ENCODE measurements at places on chromosomes 16 and 17.

GRCh38 chr17:44082256-44082927 is 11.9 kb downstream of the G6PC3 start:
- DNase-seq: no peak

DNA sequence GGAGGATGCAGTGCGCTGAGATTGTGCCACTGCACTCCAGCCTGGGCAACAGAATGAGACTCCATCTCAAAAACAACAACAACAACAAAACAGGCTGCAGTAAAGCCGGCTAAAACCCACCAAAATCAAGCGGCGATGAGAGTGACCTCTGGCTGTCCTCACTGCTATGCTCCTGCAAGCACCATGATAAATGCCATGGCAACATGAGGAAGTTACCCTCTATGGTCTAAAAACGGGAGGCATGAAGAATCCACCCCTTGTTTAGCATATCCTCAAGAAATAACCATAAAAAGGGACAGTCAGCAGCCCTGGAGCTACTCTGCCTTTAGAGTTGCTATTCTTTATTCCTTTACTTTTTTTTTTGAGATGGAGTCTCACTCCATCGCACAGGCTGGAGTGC is 8.4 kb upstream of the LGALS3BP start:
- DNase-seq: no peak

- no peak for DNase-seq
Observed at GRCh38 chr16:81718637-81719036, 60.5 kb upstream of the PLCG2 start.

GRCh38 chr16:14139872-14140271 is 68.8 kb downstream of the MRTFB start:
- DNase-seq: no peak

GRCh38 chr17:145671-146541 is 8.5 kb downstream of the SCGB1C2 start:
- peak; percentile 65 for DNase-seq

DNA sequence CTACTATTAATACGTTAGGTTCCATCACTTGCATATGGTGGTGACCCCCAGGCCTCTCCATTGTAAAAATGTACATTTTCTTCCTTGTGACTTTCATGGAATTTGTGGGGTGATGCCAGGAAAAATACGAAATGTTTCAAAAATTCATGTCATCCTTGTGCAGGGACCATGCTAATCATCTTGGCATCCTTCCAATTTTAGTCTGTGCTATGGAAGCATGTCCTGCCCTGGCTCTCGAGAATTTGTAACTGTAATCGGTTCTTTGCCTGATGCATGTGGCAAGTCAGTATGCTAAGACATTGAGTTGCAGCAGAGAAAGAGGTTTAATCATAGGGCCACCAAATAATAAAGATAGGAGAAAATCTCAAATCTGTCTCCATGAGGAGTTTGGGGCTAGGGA is 14.3 kb upstream of the GINS3 start:
- no peak for DNase-seq

- no peak for DNase-seq
Observed at GRCh38 chr16:35187665-35188225, 1728.3 kb downstream of the TP53TG3F start.

DNA sequence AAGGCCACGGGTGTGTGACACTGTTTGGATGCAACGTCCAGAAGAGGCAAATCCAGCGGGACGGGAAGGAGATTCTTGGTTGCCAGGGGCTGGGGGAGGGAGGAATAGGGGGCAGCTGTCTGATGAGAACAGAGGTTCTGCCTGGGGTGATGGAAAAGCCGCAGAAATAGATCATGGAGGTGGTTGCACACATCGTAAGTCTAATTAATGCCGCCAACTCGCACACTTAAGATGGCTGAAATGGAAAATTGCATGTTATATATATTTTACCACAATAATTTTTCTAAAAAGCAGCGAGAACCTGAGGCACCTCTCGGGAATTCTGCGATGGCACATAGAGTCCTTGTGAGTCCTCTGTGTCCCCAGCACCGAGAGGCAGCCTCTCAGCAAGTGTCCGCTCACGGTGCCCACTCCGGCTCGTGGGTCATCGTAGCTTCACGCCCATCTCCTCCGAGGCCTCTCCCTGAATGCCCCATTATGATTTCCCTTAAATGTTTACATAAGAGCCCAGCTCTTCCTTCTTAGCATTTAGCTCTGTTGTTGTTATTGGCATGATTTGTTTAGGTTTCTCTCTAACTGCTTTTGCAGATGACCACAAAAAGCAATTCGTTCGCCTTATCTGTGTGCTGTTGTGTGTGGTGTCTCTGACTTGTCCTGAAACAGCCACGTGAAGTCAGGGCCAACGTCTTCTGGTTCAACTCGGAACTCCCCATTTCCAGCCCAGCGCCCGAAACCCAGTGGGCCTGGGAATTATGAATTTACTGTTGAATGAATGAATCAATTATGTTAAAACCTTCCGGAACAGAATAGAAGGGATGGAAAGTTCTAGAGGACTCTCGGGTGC is 7.7 kb downstream of the WFDC1 start:
- no peak for DNase-seq

GRCh38 chr17:70377654-70378053 is 208.3 kb downstream of the KCNJ2 start:
- no peak for DNase-seq

GRCh38 chr17:58974354-58974753 is 132.3 kb downstream of the TRIM37 start:
- DNase-seq: no peak

GRCh38 chr16:74785031-74785430 is 10.4 kb upstream of the FA2H start:
- no peak for DNase-seq
